ENCODE measurements at places on chromosomes 5 and 9. TPM values are rescaled to one million over a fixed set of nuclear protein-coding genes. Genes with fewer than 3 reads are reported as not detected.

- no peak for DNase-seq
Measured at GRCh38 chr5:78699552-78700153, 51.1 kb upstream of the LHFPL2 start.

DNA sequence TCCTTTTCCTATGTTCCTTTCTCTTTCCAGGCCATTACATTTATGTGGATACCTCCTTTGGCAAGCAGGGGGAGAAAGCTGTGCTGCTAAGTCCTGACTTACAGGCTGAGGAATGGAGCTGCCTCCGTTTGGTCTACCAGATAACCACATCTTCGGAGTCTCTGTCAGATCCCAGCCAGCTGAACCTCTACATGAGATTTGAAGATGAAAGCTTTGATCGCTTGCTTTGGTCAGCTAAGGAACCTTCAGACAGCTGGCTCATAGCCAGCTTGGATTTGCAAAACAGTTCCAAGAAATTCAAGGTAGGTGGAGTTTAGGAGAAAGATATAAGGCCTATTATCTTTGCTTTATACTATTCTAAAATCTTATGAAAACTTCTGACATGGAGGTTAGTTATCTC is 64.5 kb downstream of the MAMDC2 start:
- DNase-seq: no peak

- no peak for DNase-seq
Measured at GRCh38 chr5:159763562-159763961, 152.7 kb upstream of the ADRA1B start.

GRCh38 chr9:95807326-95807947 is 68.1 kb upstream of the ERCC6L2 start:
- no peak for DNase-seq

DNA sequence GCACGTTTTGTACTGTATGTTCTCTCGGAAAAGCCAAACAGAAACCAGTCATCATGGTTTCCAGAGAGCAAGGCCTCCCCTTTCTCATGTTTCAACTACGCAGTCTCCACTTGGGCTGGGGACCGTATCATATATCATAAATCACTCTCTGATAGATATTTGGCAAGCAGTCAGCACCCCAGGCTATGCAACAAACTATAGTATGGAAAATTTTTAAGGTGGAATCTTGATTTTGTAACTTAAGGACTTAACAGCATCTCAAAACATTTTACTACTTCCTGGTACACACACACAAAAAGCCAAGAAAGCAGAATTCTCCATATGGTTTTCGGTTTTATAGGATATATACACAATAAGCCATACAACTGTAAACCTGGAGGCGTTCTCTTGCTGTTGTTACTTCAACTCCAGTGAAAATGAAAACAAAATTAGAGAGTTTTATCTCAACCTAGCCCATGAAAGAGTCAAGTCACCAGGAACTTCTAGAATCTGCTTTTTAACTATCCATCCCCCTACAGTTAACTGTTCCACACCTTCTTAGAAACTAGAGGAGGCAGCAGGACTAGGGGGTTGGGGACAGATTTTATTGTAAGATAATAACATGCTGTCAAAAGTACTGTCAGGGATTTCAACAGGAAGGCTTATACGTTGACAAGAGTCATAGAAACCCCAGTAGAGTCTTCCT is 283.4 kb downstream of the NFIB start:
- peak; percentile 82 for DNase-seq

DNA sequence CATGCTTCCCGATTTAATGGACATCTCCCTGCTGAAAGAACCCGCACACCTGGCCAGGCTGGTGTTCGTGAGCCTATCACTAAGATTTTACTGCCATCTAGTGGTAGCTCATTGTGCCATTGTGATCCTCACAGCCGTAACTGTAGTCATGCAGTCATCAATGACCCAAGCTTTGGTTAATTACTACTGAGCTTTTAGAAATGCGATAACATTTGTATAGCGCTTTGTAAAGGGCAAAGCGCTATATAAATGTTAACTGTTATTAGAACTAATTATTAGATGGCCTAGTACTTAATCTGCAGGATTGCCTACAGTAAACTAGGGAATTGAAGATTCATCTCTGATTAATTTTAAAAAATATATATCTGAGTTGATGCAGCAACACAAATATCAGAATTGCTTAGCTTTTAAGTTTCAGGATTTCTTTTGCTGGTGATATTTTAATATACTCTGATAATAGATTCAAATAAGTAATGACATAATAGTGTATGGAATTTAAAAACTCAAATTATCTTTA is 90.2 kb downstream of the HACD4 start:
- DNase-seq: peak; percentile 47

The SLC6A18 gene
- polyA plus RNA-seq: 0.12 TPM

The SHISAL2B gene
- polyA plus RNA-seq: 0.37 TPM
